Stimulated activated CD8-positive, alpha-beta memory T cell treated with anti-CD3 and anti-CD28 coated beads, Interleukin-7, amount 100 ng/mL, for 24 hours (primary cell): ENCODE measurements at places on chromosomes 11 and 22.

DNA sequence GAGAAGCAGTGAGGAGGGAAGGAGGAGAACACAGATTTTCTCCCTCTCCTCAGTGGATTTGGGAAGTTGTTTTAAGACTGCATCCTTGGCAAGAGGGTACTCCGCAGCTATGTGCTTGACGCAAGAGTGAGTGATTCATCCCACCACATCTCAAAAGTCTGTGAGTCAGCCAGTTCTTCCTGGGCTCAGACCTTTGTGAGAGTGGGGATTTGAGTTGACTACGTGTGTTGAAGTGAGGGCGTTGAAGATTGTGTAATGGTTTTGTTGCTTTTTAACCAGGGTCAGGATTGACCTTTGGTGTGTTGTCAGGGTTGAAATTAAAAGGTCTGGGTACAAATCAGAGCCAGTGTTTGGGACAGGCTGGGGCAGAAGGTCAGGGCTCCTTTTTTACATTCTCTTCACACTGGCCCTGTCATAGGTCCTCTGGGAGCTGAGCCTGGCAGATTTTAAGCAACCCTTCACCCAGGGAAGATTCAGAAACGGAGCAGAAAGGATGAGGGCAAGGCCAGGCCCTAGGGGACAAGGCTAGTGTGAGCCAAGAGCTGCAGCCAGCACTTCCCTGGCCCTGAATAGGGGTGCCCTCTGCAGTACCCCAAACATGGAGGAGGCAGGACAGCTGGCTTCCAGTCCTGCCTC, 4.2 kb upstream of the C11orf86 start:
- DNase-seq = no peak

DNA sequence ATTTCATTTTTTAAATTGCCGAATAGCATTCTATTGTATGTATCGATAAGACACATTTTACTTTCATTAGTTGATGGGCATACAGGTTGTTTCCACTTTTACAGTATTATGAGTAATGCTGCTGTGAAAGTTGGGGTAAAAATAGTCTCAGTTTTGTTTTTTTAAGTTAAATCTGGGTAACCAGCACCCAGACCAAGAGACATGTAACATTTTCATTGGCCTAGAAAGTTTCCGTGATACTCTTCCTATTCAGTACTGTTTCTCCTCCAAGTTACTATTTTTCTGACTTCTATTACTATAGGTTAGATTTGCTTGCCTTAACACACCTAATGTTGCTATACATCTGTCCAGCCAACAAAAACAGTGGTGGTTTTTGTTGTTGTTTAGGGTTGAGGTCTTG, 12.3 kb downstream of the IPO7 start:
- DNase-seq = no peak

GRCh38 chr11:59152312-59152951, 9.8 kb downstream of the FAM111A start:
- no peak for DNase-seq

- DNase-seq = no peak
Measured at GRCh38 chr11:78995171-78995570, 420.5 kb upstream of the NARS2 start.

- DNase-seq = no peak
Measured at GRCh38 chr11:78767027-78767932, 192.6 kb upstream of the NARS2 start.

DNA sequence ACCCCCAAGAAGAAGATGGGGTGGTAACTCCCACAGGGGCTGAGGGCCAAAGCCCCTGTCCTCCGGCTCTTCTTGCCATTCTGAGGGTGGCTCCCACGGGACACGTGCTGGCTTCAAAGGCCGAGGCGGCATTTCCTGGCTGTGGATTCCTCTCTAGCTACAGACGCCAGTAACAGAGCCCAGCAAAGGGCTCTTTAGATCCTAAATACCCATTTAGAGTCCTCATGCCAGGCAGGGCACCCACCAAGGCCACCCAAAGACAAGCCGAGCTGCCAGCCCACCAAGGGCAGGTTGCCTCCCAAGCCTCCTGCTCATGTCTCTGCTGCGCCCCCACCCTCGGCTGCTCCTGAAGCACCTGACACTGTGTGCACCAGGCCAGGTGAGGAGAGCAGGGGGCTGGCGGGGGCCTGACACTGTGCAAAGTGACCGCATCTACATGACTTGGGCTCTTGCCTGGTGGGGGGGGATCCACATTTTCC, 5.7 kb downstream of the LRFN4 start:
- no peak for DNase-seq

GRCh38 chr11:91819195-91819594, 405.4 kb upstream of the FAT3 start:
- DNase-seq = no peak
